ENCODE measurements at places on chromosomes 16 and 17.

GRCh38 chr17:63516910-63517824 lies 6.0 kb upstream of the KCNH6 start:
- no peak for DNase-seq

DNA sequence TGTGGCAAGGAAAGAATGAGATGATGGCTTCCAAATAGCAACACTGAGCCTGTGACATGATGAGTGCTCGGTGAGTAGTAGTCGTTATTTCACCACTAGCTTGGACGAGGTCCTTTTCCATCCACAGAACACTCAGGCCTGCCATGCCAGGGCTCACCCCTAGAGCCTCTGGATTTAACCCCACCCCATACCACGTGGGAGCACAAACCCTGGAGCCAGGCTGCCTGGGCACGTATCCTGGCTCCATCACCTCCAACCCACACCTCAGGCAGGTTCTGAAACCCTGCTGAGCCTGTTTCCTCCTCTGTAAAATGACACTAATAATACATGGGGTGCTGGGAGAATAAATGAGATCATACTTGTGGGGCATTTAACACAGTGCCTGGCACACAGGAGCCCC lies 192.4 kb downstream of the KATNIP start:
- no peak for DNase-seq

- DNase-seq: no peak
Observed at GRCh38 chr17:83031321-83031945, 48.0 kb upstream of the METRNL start.

DNA sequence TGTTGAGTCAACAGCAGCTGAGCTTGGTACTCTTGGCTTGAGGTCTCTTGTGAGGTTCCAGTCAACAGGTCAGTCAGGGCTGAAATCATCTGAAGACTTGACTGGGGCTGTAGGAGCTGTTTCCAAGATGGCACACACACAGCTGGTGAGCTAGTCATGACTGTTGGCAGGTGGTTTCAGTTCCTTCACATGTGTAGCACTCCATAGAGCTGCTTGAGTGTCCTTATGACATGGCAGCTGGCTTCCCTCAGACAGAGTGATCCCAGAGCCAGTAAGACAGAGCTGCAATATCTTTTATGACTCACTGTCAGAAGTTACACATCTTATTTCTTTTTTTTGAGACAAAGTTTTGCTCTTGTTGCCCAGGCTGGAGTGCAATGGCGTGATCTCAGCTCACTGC lies 19.5 kb upstream of the GAS7 start:
- DNase-seq: no peak

DNA sequence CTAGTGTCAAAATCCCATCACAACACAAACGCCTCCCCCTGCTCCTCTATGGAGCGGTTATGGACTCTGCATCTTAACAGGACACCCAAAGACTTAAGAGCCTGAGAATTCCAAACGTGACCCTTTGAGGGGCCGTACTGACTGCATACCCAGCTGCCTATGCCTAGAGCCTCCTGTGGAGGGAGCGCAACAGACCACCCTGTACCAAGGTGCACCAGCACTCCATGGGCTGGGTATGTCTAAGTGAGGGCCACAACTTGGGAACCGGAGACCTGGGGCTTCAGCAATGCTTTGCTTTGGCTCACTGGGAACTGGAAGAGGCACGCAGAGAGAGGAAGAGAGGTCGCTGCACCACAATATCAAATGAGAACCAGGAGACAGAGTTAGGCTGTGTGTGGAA lies 5.4 kb downstream of the ANKS3 start:
- no peak for DNase-seq

DNA sequence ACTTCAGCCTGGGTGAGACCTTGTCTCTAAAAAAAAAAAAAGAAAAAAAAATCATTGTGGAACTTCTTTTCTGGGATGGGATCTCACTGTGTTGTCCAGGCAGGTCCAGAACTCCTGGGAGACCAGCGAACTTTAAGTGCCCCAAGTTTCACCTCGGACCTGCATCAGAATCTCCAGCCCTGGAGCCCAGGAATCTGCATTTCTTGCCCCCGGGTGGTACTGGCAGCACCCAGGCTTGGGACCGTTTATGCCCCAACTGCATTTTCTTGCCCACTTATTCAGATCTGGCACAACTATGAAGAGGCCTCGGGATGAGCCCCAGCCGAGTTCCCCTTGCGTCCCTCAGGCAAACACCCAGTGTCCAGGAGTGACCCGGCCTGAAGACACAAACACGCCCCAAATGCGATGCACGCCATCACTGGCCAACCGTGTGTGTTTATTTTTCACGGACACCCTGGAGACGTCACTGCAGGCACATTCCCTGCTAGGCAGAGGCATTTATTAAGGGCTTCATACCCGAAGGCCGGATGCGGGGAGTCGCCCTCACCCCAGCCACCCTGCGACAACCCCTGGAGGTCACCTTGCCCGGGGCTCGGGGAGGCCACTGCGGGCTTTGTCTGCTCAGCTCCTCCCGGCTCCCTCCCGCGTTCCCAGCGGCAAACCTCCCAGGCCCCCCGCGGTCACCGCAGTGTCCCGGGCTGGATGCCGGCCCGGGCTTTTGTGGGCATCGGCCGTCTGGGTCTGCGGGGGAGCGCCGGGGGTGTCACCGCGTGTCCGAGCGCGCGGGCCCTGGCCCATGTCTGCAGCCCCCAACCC lies 684 bp upstream of the SPIRE2 start:
- DNase-seq: no peak

DNA sequence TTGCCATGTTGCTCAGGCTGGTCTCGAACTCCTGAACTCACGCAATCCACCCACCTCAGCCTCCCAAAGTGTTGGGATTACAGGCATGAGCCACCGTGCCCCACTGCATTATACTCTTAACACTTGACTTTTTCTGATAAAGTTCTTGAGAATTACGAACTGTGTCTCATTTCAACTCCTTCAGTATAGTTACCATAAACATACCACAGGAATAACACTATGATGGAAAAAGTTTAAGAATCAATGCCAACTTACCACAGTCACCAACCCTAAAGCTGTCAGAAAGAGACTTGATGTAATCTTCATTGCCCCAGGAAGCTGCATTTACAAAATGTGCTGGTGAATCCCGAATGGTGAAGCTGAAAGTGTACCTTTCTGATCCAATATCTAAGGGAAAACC lies 10.2 kb downstream of the MEIOB start:
- no peak for DNase-seq

DNA sequence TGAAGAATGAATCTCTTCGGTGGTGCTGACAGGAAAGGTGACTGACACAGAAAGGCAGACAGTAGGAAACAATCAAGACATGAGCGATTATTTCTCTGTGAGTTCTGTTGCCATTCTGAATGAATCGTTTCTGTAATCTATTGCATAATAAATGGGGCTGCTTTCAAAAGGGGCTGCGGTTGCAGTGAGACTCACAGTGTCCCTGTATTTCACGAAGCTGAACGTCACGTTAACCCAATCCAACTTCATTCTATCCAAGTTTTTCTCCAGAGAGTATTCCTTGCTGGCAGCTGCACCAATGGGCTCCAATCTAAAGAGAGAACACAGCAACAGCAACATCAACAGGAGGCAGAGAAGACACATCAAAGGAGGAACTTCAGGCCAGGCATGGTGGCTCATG lies 75.4 kb downstream of the DNAH3 start:
- DNase-seq: no peak

GRCh38 chr16:15513156-15513555 lies 78.8 kb downstream of the BMERB1 start:
- DNase-seq: no peak

- no peak for DNase-seq
Observed at GRCh38 chr17:27352448-27353032, 58.6 kb downstream of the WSB1 start.

GRCh38 chr17:79082311-79083190 lies 7.9 kb downstream of the ENGASE start:
- DNase-seq: no peak

GRCh38 chr16:86050111-86050510 lies 151.1 kb downstream of the IRF8 start:
- DNase-seq: no peak

- no peak for DNase-seq
Observed at GRCh38 chr16:83366228-83366627, 441.6 kb upstream of the HSBP1 start.

GRCh38 chr16:66740010-66740409 lies 11.4 kb downstream of the DYNC1LI2 start:
- no peak for DNase-seq

DNA sequence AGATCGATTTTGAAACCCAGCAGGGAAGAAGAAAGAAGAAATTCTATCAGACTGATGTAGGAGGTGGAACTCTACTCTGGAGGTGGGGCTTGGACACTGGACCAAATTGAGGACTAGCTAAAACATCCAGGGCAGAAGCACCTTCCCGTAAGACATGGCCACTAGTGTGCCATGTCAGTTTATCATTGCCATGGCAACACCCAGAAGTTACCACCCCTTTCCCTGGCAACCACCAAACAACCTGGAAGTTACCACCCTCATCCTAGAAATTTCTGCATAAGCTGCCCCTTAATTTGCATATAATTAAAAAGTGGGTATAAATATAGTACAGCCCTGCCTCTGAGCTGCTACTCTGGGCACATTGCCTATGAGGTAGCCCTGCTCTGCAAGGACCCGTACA lies 66.7 kb downstream of the NACA2 start:
- no peak for DNase-seq

DNA sequence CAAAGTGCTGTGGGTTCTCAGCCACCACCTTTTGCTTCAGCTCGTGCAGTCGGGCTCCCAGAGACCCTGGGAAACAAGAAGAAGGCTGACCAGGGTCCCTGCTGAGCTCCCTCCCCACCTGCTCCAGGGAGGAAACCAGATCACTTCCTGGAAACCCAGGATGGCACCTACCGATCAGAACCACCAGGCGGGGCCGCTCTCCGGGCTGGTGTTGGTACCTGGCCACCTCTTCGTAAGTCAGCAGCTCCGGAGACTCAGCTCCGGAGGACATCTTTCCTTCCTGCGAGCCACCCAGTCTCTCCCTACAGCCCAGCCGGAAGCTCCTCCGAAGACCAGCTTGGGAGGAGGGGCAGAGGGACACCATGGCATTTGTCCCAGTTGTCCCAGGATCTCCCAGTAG lies 18.9 kb downstream of the MPP3 start:
- no peak for DNase-seq

- DNase-seq: no peak
Observed at GRCh38 chr17:17515934-17516930, 20.0 kb upstream of the RASD1 start.

- no peak for DNase-seq
Observed at GRCh38 chr16:13645601-13646245, 274.2 kb upstream of the ERCC4 start.

GRCh38 chr17:79574656-79575055 lies 36.2 kb downstream of the RBFOX3 start:
- DNase-seq: no peak

DNA sequence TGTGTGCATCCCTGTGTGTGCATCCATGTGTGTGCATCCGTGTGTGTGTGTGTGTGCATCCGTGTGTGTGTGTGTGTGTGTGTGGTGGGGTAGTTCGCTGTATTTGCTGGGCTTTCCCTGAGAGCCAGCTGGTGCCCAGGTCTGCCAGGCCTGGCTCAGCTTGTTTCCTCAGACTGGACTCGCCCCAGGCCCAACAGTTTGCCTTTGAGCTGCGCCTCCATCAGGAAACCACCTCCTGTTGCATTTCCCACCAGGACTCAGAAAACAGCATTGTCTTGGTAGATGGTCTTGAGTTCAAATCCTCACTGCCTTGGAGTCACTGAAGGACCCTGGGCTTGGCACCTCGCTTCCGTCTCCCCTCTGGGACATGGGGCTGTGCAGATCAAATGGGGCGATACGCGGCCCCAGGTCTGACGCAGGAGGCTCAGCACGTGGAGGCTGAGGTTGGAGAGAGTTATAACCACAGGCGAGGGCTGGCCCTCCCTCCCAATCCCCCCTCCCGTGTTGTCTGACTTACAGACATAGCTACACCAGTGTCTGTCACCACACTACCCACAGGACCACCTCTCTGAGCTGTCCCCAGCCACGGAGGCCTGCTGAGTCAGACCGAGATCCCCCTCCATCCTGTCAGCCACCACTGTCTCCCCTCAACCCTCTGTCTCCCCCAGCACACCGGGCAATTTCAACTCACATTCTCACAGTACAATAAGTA lies 4.7 kb downstream of the ITGAE start:
- DNase-seq: peak; percentile 61

DNA sequence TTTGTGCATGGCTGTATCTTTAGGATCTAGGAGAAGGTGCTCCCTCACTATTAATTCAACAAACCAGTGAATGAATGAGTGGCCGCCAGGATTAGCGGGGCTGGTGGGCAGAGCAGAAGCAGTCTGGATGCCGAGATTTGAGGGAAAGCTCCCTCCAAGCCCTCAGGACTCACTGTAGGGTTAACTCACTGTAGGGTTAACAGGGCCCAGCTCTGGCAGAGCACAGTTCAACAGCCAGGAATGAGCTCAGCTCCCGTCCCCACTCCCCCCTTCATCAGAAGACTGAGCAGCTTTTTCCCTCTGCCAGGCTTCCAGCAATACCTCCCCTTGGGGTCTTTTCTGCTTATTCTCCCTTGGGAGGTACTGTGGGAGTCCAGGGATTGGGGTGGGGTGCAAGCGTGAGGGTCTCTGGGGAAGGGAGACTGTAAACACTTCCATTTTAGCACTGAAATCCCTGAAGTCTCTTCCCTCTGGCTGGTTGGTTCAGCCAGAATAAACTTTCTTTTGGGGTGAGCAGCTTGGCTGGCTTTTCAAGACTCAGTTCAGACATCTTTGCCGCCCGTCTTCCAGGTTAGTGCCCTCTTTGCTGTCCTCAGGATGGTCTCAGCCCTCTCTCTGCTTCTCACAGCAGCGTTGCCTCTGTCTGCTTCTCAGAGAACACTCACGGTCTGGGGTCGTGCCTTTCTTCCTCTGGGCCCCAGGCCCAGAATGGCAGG lies 53.7 kb upstream of the WSB1 start:
- DNase-seq: no peak

- DNase-seq: no peak
Observed at GRCh38 chr17:41937970-41938954, 7.8 kb downstream of the ODAD4 start.

DNA sequence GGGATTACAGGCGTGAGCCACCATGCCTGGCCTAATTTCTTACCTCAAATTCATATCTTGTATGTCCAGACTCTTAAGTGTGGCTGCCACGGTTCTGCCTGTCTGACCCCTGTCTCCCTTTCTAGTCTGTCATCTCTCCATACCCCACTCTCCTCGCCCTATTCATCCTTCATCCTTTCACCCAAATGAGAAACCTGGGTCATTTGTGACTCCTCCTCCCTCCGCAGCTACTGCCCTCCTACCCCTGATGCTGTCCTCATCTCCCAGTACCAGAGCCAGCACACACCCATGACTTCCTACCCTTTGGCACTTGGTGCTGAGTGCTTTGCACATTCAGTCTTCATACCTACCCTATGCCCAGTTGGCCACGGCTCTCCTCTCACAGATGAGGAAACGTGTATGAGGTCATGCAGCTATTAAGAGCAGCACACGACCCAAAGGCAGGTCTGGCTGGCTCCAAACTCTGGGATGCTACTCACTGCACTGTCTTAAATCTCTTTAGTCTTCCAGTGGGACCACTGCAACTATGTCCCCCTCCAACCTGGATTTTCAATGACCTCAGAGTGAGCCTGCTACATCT lies 1.6 kb downstream of the SPATA32 start:
- no peak for DNase-seq

DNA sequence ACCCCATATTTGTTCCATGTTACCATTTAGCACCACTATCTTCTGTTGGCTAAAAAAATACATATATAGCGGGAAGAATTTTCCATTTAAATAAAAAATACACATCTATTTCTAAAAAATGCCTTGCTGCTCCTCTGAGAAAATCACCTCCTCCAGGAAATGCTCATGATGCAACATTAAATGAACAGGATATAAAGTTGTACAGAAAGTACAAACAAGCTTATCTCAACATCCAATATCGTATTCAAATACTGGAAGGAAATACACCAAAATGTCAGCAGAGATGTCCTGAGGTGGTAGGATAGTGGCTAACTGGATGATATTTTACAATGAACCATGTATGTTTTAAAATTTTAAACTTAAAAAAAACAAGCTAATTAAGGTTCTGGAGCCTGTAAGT lies 21.3 kb downstream of the GNA13 start:
- no peak for DNase-seq

Data from stimulated activated CD8-positive, alpha-beta memory T cell treated with anti-CD3 and anti-CD28 coated beads, Interleukin-15, amount 100 ng/mL, for 1 hour (primary cell).